ENCODE measurements at places on chromosomes 11 and 22. TPM values are rescaled to one million over a fixed set of nuclear protein-coding genes. Genes with fewer than 3 reads are reported as not detected.

ST13 gene
- total RNA-seq, result 196 TPM

DNA sequence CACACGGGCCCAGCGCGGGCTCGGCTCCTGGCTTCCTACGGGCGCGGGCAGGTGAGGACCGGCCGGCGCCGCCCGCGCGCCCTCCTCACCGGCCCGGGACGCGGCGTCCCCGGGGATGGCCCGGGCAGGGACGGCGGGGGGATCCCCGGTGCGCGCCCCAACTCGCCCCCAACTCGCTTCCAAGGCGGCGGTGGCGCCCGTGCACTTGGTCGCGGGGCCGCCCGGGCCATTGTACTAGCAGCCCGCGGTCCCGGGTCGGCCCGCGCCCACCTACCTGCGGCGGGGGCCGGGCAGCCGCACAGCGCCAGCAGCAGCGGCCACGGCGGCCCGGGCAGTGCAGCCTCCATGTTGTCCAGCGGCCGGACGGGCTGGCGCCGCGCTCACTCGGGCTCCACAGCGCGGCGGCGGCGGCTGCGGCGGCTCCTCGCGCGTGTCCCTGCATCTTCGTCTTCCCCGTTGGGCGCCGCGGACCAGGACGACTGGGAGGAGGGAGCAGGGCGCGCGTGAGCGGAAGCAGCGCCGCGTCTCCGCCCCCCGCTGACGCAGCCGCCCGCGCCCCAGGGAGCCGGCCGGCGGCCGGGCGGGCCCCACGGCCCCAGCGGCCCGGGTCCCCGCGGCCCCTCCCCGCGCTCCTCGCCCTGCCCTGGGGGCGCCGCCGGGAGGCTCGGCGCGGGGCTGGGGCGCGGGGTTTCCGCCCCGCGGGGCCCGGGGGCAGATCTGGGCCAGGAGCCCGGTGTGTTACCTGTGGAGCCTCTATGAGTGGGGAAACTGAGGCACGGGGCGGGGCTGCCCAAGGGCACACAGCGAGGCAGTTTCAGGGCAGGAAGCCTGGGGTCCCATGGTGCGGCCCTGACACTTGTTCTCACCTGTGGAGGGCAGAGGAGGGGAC is 159.3 kb upstream of the GRK3 start:
- peak; percentile 94 for DNase-seq

- DNase-seq, result no peak
Measured at GRCh38 chr22:50182176-50183081, 3.3 kb upstream of the TRABD start.

GRCh38 chr11:120710354-120711131 is 199.0 kb downstream of the GRIK4 start:
- peak; percentile 89 for DNase-seq

CLDN5 gene
- total RNA-seq, result 48.4 TPM

GRCh38 chr11:11909727-11910126 is 68.0 kb downstream of the USP47 start:
- DNase-seq, result no peak

GRCh38 chr11:93530468-93530826 is 12.7 kb downstream of the SMCO4 start:
- DNase-seq, result no peak

- DNase-seq, result no peak
Measured at GRCh38 chr11:59417023-59417422, 9.2 kb downstream of the OR5A2 start.

DNA sequence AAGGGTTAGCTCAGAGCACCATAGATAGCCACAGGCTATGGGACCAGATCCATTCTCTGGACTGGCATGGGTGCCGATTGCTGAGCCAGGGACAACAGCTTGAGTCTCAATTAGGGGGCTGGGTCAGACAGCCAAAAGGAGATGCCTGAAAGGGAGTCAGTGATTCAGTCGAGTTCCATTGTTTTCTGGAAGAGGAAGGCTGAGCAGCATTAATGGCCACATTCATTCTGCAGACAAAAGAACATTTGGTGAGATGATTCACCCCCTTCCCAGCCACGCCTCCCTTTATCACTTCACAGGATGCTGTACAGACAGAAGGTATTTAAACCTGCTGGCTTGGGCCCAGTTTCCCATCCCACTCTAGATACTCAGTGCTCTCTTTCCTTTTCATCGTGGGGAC is 131.9 kb downstream of the ADAMTS15 start:
- DNase-seq, result no peak

GRCh38 chr11:92550411-92550810 is 325.8 kb downstream of the FAT3 start:
- no peak for DNase-seq

PRR33 gene
- not detected for total RNA-seq

PEX16 gene
- total RNA-seq, result 38.4 TPM

APLP2 gene
- total RNA-seq, result 502 TPM

DNA sequence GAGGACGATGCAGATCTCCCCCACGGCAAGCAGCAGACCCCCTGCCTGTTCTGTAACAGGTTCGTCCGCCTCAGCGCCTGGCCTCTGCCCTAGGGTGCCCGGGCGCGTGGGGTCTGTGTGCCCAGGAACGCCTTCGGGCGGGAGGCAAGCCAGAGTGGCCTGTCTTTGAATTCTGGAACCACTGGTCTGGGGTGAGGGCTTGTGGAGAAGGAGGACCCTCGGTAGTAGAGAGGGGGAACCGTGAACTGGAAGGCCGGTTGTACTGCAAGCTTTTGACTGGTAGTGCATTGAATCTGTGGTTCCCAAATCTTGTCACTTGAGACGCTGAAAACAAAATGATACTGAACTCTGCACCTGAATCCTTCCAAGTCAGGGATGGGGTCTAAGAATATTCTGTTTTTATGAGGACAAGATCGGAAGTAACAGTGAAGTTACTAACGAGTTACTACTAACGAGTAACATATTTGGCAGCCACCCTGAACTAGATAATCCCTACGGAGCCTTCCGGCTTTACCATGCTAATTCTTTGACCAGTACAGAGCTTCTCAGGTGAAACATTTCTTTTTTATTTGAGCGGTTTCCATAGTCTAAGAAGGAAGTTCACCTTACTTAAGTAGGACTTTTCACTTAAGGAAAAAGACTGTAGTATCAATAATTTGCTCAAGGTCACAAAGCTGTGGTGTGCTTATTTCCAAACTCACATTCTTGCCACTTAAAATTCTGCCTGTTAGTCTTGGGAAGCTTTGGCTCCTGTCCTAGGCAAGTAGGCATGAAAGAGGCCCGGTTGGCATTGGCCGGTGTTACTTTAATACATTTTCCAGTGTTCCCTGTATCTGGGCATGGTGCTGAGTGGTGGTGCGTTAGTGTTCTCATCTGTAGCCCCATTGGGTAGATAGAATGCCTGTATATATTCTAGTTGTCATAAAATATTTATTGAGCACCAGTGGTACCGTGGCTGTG is 860 bp downstream of the PRMT3 start:
- DNase-seq, result no peak
